ENCODE measurements at places on chromosomes 13 and 19.
A peak's percentile ranks its signal among the peaks of the same experiment; 100 is the strongest.

DNA sequence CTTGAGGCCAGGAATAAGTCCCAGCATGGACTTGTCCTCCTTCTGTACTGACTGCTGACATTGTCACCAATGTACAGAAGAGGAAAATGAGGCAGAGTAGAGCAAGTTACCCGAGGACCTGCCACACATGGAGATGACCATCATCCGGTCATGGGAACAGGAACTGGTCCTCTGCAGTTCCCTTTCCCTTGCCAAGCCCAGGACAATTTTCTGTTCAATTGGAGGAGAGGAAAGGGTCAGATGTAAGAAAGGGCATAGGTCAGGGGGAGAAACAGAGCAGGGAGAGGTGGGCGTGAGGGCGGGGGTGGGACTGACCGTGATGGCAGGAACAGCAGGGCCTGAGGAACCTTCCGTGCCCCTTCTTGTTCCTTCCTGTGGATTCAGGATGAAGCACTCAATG lies 18.6 kb downstream of the PHLDB3 start:
- ATAC-seq, result no peak

GRCh38 chr19:48363500-48363809 lies 285 bp downstream of the TMEM143 start:
- peak; percentile 5 for ATAC-seq

GRCh38 chr19:42051166-42052115 lies 18.6 kb downstream of the GRIK5 start:
- no peak for ATAC-seq

DNA sequence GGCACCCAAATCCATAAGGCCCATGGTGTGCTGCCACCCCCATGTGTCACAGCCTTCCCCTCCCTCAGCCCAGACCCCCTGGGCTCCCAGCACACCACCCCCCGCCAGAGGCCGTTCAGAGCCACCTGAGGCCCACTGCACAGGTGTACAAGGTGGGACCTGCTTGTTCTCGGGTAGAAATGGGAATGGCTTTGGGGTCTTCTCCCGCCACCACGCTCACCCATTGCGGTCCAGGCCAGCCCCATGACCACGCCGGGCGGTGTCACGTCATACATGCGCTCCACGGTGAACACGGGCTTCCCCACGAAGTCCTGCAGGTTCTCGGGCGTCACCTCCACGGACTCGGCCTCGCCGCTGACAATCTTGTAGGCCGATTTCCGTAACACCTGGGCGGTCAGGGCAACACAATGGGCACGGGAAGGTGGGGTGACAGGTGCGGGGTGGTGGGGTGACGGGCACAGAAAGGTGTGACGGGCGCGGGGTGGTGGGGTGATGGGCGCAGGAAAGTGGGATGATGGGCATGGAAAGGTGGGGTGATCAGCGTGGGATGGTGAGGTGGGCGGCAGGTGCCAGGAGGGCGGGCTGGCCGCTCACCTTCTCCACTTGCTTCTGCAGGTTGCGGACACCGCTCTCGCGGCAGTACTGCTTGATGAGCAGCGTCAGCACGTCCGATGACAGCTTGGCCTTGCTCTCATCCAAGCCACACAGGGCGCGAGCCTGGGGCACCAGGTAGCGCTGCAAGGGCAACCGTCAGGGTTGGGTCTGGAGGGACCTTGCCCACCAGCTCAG lies 4.3 kb downstream of the RPL36 start:
- no peak for ATAC-seq

DNA sequence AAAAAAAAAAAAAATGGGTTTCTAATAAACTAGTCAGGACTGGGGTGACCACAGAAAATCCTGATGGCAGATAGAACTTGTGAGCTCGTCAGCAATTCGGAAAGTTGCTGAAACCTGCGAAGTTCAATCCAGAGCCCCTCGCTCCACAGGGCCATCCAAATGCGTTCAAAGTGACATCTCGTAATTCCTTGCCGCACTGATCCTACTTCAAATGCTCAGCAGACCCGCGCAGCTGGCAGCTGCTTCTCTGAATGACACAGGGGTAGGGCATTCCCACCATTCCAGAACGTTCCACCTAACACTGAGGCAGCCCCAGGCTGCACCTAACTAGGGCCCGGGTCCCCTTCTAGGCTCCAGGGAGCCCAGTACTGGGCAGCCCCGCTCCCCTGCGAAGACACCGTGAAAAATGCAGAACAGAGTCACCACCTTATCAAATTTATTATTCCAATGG lies 4.8 kb upstream of the DAPK3 start:
- ATAC-seq, result no peak

DNA sequence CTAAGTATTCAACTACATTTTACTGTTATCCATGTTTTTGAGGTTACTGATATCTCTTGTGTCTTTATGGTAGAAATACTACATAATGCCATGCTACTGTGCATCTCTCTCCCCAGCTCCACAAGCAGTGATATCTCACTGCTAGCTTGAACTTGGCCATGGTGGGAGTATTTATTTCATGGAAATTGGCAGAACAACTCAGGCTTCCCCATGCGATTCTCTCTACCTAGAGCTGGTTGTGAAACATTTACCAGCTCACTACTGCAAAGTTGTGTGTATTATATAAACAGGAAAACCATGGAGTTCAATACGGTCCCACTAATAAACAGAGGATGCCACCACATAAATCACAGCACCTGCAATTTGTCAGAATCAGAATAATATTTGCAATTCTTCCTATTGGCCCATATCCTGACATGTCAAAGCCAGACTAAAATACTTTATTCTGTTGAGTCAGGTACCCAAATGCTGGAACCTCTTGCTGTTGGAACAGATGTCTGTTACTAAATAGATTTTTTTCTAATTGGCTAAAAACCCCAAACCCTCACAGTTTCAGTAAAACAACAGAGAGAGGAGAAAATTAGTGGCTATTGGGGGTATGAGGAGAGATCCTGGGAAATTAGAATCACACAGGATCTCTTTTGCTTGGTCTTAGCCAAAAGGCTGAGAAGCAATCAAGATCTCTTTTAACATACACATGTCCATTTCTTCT lies 91.4 kb upstream of the SLC10A2 start:
- ATAC-seq, result no peak

- peak; percentile 84 for ATAC-seq
These were observed 62.8 kb upstream of the DIAPH3 start for GRCh38 chr13:60226507-60226906.

DNA sequence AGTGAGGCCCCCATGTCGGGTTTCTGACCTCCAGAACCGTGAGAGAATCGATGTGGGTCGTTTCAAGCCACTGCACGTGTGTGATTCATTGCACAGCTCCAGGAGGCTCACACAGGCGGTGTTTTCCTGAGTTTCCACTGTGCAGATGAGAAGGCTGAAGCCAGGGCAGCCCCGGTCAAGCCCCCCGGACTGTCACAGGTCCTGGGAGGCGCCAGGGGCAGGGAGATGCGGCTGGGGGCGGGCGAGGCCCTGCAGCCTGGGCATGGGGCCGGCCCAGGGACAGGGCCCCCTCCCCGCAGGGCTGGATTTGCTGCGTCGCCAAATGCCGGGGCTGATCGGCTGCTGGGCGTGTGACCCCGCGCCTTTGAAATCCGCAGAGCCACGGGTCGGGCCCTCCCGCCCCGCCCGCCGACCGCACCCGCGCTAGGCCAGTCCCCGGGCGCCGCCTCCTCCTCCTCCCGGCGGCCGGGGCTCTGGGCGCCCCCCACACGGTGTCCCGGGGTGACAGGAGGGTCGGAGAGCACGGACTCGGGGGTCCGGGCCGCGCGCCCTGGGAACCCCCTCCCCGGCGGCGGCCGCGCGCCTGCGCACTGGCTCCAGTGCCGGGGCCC lies 9.9 kb upstream of the MKNK2 start:
- ATAC-seq, result peak; percentile 54

DNA sequence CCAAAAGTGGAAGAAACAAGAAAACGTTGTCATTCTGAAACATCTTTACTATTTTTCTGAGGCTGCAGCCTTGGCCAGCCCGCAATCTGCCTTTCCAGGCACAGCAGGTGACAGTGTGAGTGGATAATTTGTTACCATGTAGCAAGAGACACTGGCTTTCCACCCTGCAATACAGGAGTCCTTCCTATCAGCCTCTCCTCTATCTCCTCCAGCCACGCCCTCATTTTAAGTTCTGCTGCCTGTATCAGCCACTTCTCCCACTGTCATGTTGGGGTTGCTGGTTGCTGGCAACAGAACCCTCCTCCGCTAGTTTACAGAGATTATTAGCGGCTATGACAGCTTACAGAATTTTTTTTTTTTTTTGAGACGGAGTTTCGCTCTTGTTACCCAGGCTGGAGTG lies 7.7 kb upstream of the LGALS7 start:
- no peak for ATAC-seq

DNA sequence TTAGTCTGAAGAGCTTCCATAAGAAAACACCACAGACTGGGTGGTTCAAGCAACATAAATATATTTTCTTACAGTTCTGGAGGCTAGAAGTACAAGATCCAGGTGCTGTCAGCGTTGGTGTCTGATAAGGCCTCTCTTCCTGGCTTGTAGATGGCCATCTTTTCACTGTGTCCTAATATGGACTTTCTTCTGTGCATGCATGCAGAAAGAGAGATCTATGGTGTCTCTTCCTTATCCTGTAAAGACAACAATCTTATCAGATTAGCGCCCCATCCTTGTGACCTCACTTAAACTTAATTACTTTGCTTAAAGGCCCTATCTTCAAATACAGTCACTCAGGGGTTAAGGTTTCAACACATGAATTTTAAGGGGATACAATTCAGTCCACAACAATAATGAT lies 14.1 kb upstream of the NDFIP2 start:
- ATAC-seq, result no peak

GRCh38 chr19:27966390-27966816 lies 1246.5 kb downstream of the UQCRFS1 start:
- ATAC-seq, result no peak

DNA sequence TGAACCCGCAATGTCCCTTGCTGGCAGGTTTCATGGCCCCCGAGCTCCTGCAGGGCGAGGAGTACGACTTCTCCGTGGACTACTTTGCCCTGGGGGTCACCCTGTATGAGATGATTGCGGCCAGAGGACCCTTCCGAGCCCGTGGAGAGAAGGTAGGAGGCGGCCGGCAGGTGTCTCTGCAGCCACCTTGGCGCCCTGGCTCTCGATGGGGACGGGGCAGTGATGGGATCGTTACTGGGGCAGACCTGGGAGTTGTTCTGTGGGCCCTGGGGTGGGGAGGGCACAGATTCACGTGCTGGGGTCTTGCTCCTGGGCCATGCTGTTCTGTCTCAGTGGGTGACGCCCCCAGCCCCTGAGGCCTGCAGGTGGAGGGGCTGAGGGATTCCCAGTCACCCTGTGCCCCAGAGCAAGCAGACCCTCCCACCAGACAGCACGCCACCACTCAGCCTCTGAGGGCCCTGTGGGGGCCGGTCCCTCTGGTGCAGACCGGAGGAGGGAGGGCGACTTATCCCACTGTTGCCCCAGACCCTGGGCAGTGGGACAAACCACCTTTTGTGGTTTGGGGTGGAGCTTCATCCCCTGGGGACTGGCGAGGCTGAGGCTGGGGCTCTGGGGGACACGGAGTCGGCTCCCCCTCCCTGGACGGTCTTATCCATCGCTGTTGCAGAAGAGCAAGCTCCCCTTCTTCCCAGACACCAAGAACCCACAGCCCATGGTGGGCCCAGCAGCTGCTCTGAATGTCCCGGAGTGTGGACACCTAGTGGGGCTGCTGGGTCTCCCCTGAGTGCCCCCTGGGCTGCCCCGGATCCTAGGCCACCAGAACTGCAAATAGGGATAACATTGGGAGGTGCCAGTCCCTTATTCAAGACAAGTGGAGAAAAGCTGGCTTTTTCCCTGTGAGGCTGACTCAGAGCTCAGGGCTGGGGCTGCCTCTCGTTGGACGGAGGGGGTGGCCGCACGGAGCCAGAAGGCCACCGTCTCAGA lies 27.5 kb upstream of the TMEM255B start:
- ATAC-seq, result no peak

- ATAC-seq, result peak; percentile 78
These were observed 46.3 kb downstream of the CCNE1 start for GRCh38 chr19:29858000-29858596.

DNA sequence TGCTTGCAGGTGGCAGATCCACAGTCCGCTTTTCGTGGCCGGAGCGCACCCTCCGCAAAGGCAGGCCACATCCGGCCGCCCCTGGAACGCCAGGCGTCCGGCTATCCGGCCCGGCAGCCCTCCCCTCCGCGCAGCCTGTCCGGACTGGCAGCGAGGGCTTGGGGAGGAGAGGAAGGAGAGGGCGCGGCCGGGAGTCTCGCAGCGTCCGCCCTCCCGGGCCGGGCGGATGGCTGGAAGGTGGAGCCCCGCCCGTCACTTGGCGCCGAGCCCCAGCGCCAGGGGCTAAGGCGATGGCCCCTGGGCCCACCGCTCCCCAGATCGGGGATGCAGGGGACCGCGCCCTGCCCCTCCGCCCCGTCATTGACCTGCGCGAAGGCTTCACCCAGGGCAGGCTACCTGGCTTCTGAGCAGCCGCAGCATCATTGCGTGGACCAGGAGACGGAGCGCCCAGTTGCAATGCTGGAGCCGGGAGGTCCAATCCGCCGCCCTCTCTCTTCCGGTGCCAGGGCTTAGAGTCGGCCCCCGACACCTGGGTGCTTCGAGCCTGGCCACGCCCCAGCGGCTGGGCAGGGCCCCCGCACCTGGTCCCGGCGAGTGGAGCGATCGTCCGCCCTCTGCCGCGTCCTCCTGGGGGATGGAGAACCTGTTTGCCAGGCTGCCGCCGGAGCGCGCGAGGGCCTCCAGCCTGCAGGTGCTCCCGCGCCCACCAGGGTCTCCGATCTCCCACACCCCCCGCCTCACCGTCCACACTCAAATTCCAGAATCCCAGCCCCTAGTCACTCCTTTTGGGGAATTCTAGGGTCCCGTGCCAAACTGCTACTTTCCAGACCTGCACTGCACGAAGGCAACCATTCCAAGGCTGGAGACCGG lies at the start of gene FUT1:
Gene FUT1, minus strand, starts transcription at position 146 of the 870 bp plus-strand sequence. CDS start 1,360 bp downstream, outside the sequence.
- ATAC-seq, result peak; percentile 82

- peak; percentile 97 for ATAC-seq
These were observed 150.2 kb downstream of the NDFIP2 start for GRCh38 chr13:79631051-79631659.

DNA sequence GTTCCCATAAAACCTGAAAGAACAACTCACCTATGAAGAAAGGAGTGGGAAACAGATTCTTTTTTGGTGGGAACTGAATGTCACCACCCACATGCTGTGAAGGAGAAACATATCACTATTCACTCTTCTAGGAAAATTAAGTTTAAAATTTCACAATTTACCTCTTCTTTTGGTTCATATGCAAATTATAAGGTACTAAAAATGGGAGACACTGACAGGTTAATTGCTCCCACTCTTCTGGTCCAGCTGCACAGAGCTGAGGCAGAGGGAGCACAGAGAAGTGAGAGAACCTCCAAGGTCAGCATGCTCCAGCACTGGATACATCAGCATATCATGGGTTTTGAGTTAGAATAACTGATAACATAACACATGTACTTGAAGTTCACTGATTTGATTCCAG lies 186.9 kb downstream of the FGF14 start:
- ATAC-seq, result no peak

DNA sequence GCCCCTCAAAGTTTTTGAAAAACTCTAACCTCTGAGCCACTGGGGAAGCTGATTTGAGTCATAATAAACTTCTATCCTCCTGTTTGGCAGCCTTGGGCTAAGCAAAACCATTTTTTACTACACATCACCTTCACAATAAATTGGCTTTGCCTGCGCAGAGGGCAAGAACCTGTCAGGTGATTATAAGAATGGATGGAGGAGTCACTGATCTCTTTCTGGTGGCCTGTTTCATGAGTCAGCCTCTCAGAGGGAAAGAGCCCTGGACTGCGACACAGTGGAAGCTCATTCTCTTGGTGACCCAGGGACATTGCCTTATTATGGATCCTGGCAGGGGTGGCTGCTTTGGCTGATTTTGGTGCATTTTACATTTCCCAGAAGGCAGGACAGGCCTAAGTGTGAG lies 17.5 kb upstream of the PSG9 start:
- no peak for ATAC-seq
